ENCODE measurements at places on chromosomes 7 and 10.
A peak's percentile ranks its signal among the peaks of the same experiment; 100 is the strongest.

DNA sequence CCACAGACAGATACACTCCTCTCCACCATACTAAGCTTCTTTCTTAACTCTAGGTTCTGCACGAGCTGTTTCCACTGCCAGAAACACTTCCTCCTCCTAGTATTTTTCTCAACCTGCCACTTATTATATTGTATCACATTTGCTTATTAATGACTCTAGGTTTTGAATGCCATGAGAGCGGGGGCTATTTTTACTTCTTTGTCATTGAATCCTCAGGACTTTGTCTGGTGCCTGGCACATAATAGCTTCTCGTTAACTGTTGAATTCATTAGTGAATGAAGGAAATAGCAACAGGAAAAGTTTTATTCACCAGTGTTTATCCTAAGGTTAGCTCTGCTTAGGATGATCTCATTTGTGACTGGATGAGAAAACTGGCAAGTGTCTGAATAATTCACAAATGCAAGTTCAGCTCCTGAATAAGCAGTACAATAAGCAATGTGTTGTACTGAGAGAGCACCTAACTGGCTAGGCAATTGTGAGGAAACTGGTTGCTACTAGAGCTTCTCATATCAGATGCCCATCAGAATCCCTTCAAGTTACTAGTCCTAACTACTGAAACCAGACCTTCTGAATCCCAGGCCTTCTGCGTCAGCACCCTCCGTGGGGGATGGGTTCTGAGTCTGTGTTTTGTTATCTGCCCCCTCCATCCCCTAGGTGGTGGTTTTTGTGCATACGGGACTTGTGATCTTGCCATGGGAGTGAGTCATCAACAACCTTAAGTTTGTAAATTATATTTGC is 92.7 kb downstream of the LSMEM1 start:
- no peak for DNase-seq

DNA sequence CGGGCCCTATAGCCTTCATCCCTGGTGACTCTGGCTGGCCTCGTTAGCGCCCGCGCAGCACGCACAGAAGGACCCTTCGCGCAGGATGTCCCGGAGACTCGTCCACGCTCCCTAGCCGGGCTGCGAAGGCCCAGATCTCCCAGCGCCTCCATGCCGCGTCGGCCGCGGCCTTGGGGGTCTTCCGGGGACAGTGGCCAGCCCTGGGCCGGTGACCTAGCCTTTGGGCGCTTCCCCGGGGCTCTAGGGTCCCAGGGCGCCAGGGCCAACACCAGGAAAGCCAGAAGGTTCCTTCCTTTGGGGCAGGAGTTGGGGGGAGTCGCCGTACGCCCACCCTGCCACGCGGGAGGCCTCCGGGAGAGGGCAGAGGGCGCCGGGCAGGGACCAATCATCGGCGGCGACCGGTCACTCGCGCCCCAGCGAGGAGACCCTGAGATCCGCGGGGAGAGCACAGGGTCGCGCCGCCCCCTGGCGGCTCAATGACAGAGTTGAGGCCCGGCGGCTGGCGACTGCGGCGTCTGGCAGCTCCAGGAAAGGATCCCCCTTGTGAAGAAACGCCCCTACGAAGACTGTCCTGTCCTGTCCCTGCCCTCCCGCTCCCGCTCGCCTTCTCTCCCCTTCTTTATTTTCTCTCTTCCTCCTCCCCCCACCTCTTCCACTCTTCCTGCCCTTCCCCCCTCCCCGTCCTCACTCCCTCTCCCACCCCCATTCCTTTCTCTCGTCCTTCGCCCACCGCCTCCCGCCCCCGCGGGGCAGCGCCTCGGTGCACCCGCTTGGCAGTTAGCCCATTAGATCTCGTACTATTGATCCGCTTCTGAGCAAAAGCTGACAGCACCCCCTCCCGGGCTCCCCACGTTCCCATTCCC is 62.3 kb upstream of the LBX1 start:
- DNase-seq, result no peak

DNA sequence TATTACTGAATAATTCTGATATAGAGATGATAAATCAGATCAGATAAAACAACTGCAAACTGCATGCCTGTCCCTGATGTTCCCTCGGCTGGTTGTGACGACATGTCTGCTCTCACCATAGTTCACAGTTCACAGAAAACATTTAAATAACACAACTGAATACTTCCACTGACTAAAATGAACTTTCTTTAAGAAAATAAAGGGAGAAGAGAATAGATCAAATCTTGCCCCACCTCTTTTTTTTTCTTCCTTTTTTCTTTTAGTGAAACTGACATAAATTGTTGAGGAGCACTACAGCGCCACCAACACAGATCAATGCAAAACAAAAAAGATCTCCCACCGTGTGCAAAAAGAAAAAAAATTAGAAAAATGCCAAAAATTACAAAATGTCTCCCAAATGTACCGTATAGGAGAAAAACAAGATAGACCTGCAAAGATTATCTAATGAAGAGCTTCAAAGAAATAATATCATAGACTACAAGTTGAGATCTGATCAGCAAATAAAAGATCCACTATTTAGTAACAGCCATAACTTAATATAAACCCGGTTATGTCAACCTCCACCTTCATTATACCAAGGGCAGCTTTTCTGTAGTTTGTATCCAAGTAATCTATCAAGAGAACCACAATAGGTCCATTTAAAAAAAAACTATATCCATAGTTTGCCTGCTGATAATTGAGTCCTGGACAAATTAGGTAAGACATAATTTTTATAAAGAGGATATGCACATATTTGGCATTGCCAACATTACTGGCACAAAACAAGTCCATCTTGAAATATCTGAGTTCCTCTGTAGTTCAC is 30.7 kb upstream of the EPC1 start:
- DNase-seq, result peak; percentile 84

- DNase-seq, result no peak
Observed at GRCh38 chr7:311131-311680, 21.2 kb downstream of the FOXL3 start.

DNA sequence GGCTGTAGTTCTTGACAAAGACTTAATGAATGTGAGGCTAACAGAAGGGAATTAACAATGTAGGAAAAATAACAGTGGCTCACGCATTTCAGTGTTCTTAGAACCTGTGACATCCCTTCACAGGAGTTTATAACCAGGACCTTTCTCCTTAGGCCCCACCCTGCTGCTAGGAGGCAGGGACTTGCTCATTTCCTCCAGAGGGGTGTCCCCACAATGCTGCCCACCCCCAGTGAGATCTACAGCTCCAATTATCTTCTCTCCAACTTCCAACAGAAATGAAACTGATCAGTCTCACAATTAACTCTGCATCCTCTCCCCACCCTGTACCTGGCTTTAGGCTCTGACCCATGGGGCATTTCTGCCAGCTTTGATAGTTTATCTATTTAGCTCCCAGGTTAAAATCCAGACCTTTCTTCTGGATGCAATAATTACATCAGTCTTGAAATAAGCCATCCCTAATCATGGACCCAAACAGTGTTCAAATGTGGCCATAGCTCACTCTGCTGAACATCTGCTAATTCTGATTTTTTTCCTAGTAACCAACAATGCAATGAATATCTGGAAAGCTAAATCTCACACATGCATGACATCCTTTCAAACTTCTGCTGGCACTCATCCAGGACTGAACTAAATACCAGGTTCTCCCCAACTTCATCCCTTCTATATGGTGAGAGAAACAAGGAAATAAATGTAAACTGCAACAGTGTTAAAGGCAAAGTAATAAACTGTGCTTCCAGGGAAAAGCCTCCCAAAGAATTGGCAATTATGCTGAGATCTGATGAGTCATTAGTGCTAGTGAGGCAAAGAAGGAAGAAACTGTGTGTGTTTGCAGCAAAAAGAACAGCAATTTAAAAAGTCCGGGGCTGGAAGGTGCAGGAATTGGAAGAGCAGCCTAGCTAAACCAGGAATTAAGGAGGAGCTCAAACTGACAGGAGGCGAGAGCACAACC is 64.6 kb downstream of the HERPUD2 start:
- peak; percentile 42 for DNase-seq

DNA sequence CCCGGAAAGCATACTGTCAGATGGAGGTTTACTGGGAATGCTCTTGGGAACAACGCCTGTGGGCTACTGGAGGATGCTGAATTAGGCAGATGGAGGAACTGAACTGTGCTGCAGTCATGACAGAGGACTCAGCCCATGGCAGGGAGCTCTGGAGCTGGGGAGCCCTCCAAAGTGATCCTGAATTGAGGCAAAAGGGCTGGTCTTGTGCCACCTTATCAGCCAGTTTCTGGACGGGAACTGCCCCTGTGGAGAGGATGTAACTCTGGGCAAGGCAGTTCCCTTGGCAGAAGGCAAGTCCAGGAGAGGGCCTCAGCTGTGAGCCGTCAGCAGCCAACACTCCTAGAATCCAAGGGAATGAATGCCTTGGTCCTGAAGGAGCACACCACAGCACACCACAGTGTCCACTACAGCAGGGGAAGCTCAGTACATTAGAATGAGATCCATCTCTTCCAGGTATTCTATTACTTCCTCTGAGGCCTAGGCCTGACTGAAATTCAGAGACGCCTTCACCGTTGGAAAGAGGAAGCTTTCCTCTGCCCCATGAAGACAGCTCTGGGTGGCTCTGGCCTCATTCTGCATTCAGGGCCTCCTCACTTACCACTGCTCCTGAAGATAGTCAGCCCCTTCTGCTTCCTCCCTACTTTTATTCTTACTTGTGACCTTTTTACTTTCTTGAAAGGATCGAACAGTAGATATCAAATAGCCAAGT is 139.6 kb upstream of the GPR26 start:
- no peak for DNase-seq
